Upper lobe of left lung (tissue), 6 donors: ENCODE measurements at places on chromosomes 3 and 15.

DNA sequence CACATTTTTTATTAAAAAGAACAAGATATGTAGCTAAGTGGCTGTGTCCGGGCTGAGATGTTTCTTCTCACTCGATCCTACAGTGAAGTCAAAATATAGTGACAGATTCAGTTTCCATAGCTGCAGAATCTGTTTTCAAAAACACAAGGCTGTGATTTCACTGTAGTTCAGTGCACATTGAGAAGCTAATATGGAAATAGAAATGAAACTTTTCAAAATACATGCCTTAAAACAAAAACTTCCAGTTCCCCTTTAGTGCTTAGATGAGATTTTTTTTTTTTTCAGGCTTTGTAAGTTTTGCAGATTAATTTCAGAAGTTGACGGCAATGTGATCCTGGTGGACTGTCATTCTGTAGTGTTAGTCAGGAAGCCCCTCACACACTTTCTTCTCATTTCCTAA is 23.8 kb upstream of the TRAK1 start:
- DNase-seq, result no peak

GRCh38 chr15:45641999-45642932 is 7.4 kb downstream of the SQOR start:
- DNase-seq, result no peak

DNA sequence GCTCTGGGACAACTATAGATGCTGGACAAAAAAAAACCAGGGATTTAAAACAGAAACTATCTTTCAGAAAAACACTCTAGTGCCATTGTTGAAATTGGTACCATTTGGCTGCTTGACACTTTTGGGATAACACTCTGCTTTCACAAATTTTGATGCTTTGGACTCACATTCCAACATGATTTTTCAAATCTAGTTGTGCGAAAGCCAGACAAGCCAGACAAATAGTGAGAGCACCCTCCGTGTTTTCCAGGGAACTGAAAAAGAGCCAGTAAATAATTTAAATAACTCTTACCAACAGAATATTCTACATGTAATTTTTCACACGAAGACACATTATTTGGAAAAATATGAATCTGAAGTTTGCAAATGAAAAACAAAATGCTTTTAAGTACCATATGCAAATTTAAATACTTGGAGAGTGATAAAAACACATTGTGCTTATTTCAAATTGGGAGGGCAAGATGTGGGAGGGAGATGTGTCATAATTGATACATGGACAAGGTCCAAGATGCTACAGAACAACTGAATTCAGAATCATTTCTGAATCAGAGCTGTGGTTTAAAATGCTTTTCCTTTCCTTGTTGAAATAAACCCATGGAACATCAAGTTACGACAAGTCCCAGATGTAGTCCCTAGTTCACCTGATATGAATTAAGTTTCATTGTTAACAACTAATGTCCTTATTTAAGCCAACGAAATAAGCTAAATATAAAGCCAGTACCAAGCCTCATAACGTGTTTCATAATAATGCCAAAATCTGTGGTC is 144.2 kb upstream of the SOX2 start:
- DNase-seq, result no peak

GRCh38 chr3:68163062-68163461 is 508.6 kb upstream of the SUCLG2 start:
- no peak for DNase-seq

GRCh38 chr3:181718369-181718768 is 6.6 kb downstream of the SOX2 start:
- DNase-seq, result no peak

- no peak for DNase-seq
Measured at GRCh38 chr15:50797926-50798325, 32.4 kb upstream of the SPPL2A start.

- no peak for DNase-seq
Measured at GRCh38 chr3:68378631-68379030, 553.7 kb downstream of the TAFA4 start.

GRCh38 chr3:193872265-193872753 is 263.6 kb upstream of the HES1 start:
- DNase-seq, result no peak

- no peak for DNase-seq
Measured at GRCh38 chr3:197026481-197026866, 3.1 kb downstream of the MELTF start.

GRCh38 chr3:129428007-129428375 is 445 bp downstream of the EFCAB12 start:
- no peak for DNase-seq

DNA sequence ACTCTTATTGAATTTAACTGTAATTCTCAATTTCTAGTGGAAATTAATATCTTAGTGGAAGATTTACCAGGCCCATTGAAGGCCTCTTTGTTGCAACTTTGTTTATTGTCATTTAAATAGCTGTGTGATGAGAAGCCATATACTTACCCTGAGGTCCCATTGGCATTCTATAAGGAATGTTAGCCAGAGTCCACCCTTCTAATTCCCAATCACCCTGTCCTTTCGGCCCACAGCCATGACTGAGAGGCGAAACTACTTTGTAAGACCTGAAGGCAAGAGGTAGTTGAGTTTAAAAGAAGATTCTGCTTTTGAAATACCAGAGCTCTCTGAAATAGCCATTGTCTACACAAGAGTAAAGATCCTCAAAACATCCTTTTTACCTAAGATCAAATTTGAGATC is 290.5 kb upstream of the RARB start:
- no peak for DNase-seq

- no peak for DNase-seq
Measured at GRCh38 chr3:183637106-183637486, 1.7 kb downstream of the KLHL24 start.

DNA sequence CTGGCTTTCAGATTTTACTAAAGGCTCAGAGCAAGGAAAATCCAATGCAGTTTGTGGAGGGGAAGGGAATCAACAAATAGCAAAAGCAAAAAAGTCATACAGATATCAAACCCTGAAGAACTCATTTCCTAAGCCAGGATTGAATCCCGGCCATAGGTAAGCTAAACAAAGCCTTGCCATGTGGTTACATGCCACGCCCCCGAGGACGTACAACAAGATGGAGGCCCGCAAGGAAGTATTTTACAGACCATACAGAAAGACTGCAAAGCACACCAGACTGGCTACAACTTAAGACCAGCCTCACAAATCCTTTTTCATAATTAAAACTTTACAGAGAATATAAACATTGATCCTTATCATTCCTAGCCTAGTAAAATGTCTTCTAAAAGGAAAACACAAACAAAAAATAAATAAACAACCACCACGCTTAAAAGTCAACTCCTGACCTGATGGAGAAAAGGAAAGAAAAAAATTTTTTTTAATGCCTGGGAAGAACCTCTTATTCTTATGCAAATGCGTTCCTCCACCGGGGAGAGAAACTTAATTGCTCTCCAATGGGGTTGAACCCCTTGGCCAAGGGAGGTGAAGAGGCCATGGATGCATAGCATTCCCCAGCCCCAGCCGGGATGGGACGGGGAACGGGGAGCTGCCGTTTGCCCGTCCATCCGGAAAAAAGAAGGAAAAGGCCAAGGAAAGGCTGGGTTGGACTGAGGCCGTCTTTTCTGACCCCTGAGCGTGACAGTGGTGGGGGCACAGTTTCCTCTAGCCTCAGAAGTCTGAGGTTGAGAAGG is 39.3 kb downstream of the IL1RAP start:
- DNase-seq, result no peak

DNA sequence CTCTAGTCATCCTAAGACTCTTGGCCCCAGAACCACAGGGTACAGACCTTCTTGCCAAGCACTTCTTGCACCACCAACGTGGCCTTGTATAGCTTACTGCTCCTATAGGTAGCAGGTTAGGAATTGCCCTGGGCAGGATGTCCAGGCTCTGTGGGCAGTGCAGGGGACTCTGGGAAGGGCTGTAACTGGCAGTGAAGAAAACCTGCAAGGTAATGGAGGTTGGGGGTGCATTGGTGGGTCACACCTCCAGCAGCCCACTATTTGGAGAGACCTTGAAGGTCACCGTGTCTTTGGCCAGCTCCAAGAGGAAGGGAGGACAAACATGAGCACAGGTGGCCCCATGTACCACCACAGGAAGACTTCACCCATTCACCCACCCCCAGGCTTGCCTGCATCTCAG is 21.3 kb upstream of the XYLB start:
- no peak for DNase-seq

DNA sequence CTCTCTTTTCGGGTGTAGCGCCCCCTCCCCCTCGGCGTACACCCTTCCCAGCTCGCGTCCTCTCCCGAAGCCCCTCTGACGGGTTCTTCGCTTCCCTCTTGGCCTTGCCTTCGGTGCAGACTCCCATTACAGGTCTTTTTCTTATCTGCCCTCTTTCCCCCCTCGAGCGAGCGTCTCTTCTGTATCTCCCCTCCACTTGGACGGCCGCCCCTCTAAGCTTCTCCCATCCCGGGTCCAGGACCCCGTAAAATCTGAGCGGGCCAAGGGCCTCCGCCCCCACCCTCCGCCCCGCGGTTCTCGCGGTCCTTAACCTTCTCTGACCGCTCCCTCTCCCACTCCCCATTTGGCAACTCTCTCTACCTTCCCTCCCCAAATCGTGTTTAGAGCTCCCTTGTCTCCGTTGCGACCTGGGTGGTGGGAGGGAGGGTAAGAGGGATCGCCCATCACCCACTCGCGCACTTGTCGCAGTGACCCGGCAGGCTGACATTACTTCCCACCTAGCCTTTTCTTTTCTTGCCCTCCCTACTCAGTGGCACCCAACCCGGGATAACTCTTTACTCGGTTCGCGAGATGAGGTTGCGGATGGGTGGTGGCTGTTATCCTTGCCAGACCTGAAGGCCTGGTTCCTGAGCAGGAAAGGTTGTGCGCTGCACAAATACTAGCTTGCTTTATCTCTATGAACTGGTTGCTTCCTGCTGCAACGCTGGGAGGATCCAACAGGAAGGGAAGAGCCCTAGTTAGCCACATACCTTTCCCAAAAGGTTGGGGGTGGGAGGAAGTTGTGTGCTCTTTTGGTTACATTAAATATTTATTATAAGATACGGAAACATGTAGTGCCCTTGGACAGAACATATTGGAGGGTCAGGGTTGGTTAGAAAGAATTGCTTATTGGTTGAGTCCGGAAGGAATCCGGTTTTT is 922 bp downstream of the RAB11A start:
- DNase-seq, result peak; percentile 85
